ENCODE measurements at places on chromosomes 6 and 20.
A peak's percentile ranks its signal among the peaks of the same experiment; 100 is the strongest.

- DNase-seq, result no peak
Observed at GRCh38 chr6:129793447-129793846, 67.7 kb downstream of the TMEM244 start.

DNA sequence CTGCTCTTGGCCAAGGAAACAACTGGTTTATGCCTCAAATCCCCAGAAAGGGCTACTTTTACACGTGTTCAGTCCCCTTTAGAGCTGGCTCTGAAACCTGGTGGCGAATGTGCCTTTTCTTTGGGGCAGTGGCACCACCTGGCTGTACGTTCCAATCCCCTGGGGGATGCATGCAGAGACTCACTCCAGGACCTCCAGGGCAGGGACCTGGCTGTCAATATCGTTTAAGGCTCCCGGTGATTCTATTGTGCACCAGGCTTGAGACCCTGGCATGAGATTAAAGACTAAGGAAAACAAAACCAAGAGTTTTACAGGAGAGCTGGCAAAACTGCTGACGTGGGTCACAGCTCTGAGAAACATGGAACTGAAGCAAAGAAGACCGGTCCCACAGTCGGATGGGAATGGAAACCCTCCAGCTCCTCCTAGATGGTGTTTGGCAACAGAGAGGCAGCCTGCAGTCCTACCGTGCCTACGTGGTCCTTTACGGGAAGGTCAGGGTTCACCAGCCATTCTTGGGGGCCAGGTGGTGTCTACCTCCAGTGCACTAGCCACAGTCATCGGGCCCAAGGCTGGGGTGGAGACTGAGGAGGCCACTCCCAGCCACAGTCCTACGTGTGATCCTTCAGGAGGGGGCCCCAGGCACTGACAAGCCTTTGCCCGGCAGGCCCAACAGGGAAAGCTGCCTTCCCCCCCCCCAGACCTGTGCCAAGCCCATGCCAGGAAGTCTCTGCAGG lies 203.3 kb upstream of the CST7 start:
- no peak for DNase-seq

DNA sequence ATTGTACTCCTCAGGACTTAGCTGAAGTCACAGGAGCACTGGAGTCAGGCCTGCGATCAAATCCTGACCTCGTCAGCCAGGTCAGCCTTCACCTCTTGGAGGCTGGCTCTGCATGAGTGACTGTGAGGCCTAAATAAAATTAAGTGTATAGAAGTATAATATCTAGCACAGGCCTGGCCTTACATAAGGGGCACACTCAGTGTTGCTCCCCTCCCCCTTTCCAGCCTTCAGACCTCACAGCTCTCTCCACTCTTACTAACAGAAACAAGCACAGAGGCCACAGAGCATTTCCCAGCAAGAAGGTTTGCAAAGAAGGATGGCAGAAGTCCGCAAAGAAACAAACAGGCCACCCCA lies 84.8 kb downstream of the TRERF1 start:
- no peak for DNase-seq

DNA sequence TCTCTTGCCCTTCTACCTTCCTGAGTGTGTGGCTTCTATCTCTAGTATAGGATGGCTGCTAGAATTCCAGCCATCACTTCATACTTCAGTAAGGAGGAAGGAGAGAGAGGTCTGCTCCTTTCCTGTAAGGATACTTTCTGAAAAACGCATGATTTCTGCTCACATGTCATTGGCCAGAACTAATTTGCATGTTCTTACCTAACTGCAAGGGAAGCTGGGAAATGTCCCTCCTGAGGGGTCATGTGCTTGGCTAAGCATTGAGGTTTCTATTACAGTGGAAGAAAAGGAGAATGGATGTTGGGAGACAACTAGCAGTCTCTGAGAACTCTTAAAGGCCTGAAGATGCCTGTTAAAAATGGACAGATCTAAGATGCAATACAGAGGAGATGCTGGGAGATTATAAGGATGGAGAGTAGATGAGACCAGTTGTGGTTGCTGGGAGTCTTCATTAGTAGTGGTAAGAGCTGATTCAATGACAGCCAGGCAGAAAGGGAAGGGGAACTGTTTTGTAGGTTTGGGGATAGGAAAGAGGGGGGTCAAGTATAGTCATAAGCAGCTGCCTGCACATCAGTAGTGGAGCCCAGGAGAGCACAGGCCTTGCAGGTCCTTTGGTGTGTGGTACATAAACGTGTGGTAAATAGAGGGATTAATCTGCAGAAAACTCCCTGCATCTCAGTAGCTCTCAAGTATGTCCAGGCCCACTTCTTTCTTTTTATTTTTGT lies 20.2 kb downstream of the CDS2 start:
- DNase-seq, result no peak

DNA sequence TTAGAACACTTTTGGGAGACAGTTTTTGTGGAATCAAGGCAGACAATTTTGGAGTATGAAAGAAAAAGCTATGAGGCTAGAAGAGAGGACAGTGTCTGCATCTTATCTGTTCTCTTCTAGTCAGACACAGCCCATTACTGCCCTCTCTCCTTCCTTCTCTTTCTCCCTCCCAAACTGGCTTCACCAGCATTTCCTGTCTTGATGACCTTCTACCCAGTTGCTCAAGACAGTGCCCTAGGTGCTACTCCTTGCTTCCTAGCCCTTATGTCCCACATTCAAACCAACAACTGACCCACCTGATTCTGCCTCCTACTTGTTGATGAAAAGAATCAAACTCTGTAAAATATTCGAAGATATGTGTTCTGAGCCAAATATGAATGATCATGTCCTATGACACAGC lies 116.4 kb upstream of the RIPOR2 start:
- DNase-seq, result no peak

DNA sequence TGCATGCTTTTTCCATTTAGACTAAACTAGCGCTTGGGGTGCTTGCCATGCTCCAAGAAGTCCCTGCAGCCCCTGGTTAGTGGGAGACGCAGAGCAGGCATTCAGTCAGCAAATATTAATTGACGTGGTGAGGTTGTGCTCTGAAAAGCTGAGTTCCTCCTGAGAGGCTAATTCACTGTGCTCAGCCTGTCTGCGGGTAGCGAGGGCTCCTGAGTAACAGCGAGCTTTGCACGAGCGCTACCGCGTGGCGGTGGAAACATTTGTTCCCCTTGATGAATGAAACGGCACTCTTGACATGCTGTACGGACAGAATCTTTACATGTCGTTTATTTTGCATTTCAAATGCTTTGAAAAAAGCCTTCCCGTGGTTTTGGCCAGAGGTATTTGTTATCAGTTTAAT lies 170.6 kb upstream of the AGPAT4 start:
- no peak for DNase-seq

- DNase-seq, result no peak
Observed at GRCh38 chr6:75429061-75429703, 64.4 kb downstream of the FILIP1 start.

DNA sequence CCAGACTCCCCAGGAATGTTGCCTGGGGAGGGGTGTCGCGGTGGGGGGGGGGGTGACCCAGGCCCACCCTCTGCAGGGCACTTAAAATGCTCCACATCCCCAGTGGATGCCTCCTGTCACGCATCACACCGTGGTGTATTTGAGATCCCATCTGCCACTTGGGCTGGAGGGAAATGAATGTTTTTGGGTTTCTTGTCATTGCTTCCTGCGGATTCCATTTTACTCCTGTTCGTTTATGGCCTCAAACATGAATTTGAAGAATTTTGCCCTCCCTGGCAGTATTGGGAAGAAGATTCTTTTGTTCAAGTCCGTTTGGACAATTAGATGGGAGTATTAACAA lies 544 bp upstream of the KHDC1 start:
- no peak for DNase-seq

GRCh38 chr6:161918109-161918531 lies 644.3 kb upstream of the AGPAT4 start:
- DNase-seq, result no peak

GRCh38 chr6:17086469-17086868 lies 15.4 kb upstream of the STMND1 start:
- DNase-seq, result peak; percentile 76

- DNase-seq, result no peak
Observed at GRCh38 chr6:119116712-119117281, 38.3 kb upstream of the FAM184A start.

DNA sequence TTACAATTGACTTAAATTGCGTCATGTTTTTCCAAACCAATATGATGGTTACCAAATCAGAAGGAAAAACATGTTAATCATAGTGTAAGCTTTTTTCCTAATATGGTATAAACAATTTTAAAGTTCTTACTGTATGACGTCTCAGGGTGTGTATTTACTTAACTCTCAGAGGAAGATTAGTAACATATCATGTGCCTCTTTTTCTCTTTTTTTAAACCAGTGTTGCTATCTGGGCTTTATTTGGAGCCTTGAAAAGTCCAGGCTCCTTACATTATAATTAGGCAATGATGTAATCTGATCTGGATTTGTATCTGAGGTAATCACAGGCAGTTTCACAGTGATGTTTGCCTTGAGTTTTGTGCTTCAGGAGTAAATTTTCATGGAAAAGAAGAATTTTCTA lies 20.4 kb upstream of the RAB23 start:
- DNase-seq, result peak; percentile 22

DNA sequence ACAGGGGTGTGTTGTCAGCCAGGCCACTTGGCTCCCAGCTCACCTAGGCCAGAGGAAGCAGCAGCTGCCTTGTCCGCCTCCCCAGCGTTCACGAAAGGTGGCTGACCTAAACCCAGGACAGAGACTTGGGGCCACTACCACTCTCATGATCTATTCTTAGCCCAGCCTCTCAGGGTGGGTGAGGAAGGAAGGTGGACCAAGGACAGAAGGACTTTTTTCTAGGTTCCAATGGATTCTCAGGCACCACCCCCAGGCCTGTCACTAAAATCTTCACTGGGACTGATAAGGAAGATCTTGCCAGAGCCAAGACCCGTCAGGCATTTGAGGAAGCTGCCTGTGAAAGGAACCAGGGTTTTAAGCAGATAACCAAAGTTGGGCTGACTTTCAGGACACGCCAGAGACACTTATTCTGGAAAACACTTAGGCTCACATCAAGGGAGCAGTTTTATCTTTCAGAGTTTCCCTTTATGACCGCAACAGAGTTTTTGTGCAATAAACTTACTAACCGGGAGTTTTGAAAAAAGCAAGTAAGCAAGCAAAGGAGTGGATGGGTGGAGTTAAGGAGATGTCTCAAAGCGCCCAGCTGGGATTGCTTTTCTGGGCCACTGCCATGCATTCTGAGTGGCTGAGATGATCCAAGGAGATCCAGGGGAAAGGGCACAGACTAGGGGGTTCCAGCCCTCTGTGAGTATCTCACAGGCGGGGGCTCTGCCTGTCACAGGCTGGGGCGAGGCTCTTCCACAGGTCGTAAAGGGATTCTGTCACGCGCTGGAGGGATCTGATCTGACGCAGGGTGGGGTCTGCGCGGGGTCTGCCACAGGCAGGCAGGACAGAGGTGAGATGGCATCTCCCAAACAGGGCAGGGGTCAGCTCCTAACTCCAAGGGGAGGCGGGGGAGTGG lies 989 bp downstream of the FITM2 start:
- no peak for DNase-seq

- DNase-seq, result peak; percentile 56
Observed at GRCh38 chr20:1005452-1006027, 3.4 kb upstream of the RSPO4 start.

DNA sequence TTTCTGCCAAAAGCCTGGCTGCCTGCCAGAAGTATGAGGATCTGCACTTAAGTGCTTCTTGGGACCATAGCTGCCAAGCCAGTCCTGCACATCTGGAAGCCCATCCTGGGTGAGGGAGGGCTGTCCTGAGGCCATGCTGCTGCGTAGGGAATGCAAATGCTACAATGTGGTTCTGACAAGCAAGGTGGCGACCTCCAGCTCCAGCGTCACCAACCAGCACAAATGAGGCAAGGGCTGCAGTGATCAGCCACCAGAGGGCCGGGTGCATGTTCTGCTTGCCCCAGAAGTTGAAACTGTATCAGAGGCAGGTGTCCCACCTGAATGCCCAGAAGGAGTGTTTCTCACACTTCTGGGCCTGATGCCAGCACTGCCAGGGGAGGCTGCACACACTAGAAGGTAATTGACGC lies 99.1 kb upstream of the KCNQ5 start:
- peak; percentile 3 for DNase-seq

DNA sequence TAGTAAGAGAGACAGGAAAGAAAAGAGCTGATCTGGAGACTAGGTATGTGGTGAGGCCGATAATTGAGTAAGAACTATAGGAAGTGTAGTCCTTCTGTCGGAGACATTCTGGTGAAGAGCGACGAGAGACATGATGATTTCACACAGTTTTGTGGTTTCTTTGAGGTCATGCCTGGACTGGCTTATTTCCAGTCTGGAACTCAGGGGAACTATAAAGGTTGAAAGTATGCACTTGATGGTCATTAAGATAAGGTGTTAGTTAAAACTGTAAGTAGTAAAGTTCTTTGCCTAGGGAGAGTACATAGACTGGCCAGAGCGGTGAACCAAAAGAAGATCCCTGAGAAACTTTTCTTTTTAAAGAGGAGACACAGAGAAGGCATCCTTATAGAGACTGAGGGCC lies 68.8 kb downstream of the RFX6 start:
- DNase-seq, result no peak

- DNase-seq, result no peak
Observed at GRCh38 chr6:142903812-142904211, 41.2 kb downstream of the HIVEP2 start.

DNA sequence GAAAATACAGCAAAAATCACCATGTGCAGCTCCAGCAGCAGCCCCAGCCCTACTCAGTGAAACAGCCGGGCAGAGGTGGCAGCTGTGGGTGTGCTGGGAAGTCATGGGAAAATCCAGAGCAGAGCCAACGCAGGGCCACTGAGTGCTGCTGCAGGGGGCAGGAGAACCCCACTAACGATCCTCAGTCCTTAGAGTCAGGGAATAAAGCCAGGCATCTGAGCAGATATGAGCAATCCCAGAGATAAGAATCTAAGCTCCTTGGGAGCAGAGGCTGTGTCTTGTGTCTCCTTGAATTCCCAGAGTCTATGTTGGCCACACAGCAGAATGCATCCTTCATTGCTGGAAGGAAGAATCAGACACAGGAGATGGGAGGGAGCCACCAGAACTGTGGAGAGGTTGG lies 493.1 kb upstream of the MAP3K7 start:
- no peak for DNase-seq

DNA sequence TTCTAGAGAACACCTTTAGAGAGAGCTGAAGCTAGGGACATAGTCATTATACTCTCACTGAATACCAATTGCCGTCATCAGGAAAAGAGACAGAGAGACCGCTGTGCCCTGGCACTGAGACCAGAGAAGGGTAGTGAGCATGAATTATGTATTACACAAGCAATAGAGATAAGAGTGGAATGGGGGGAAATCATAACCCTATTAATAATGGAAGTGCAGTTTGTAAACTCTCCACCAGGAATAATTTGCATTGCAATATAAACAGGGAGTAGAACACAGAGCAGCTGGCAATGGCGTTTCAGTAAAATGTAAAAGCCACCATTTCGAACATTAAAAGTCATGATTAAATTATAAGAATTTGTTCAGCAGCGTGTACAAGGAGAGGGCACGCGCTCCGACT lies 244.5 kb downstream of the MAFB start:
- no peak for DNase-seq

DNA sequence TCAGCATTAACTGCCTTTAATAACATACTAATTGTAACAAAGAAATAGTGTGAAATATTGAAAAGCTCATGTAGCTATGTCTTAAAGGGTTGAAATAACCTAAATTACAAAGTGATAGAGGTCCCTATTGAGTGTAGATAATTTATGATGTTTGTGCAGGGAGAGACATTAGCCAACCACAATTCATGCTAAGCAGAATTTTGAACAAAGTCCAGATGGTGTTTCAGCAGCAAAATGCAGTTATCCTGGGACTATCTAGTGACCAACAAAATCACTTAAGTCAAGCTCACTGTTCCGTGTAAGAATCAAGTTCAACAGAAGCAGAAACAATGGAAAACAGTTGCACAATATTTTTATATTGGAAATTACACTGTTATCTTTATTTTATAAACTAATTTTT lies 218.5 kb downstream of the SIM1 start:
- DNase-seq, result no peak

- DNase-seq, result no peak
Observed at GRCh38 chr20:45156713-45157112, 18.0 kb upstream of the PI3 start.
